ENCODE measurements at places on chromosomes 6 and 20.

- no peak for DNase-seq
Observed at GRCh38 chr20:5170341-5170740, 43.5 kb downstream of the CDS2 start.

DNA sequence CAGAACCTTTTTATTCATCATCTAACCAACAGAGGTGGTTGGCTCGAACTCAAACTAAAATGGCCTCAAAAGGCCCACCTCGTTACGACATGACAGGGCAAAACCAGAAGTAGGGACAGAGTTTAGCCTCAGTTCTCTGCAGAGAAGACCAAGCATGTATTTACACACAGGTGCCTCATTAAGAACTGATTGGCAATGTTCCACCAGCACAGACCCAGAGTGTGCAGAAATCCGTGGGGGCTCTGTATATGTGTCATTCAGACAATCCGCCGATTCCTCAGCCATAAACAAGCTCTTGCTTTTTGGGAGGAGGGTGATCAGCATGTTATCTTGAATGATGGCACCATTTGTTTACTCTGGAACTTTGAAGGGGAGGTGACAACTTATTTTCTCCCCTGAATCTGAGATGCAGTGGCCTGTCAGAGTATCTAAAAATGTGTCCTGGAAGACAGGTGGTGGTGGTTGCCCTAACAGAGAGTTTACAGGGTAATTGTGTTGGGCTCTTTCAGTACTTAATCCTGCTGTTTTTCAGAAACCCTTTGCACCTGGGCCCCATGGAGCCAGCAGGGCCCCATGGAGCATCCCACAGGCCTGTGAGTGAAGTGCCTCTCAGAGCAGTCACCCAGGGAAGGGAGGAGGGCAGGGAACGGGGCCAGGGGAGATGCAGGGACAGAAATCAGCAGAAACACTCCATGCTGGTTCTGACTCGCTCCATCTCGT lies 29.1 kb upstream of the C20orf203 start:
- no peak for DNase-seq

- no peak for DNase-seq
Observed at GRCh38 chr6:134821397-134821796, 128.5 kb downstream of the ALDH8A1 start.

DNA sequence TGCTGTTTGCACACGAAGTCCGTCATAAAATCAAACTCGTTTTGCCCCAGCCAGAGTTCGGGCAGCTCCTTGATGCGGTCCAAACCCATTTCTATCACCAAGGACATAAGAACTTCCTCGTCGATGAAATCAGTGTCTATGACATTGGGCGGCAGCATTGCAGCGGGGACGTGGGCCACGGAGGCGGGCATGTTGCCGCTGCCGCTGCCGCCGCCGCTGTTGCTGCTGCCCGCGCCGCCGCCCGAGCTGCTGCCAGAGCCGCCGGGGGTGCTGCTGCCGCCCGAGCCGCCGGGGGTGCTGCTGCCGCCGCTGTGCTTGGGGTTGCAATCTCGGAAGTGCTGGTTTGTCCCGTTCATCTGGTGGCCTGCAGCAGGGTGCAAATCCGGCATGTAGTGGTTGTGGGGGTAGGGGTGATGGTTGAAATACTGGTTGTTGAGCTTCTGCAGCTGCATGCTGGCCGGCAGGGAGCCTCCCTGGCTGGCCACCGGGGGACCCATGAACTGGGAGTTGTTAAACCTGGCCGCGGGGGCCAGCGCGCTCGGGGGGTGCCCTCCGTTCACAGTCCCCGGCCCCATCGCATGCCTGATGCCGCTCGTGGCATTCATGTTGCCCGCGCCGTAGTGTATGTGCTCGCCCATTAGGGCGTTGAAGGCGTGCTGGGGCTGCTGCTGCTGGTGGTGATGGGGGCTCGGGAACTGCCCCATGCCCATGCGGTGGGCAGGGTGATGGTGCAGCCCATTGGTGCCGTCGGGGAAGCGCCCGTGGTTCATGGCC lies 1.1 kb downstream of the CITED2 start:
- peak; percentile 32 for DNase-seq

DNA sequence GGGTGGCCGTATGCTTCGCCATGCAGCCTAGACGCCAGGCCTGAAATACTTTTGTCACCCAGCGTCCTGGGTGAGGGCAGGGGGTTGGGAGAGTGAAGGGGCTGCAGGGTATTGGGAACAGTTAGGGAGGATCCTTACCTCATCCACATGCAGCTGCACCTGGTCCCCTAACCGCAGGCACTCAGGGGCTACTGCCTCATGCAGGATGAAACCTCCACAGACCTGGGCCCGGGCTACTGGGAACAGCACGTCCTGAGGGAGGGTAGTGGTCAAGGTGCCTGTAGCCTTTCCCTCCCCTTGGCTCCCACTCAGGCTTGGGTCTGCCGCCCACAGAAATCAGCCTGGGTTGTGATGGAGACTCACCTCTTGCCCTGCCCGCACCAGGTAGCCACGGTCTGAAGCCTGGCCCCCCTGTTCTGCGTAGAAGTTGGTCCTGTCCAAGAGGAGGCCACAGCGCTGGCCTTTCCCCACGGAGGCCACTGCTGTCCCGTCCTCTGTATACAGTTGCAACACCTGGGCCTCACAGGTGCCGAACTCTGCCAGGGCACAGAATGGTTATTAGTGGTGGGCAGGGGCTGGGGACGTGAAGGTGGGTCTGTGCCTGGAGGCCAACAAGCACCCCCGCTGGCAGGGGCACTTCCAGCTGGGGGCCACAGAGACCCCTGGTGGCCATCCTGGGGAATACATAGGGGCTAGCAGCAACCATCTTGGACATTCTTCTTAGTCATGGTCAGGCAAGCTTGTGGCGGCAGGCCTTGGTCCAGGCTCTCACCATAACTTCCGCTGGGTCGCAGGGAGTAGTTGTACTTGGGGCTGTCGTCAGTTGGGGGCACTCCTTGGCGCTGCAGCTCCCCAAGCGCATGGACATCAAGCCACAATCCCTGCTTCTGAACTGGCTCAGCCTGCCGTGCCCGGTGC lies 8.6 kb downstream of the AARS2 start:
- no peak for DNase-seq
